ENCODE measurements at places on chromosomes 2 and 18. TPM values are rescaled to one million over a fixed set of nuclear protein-coding genes. Genes with fewer than 3 reads are reported as not detected.

CNGA3 gene
- 0.13 TPM for total RNA-seq

NT5C1B gene
- not detected for total RNA-seq

C2orf72 gene
- 0.25 TPM for total RNA-seq

MRPL33 gene
- 71.4 TPM for total RNA-seq

SEPTIN10 gene
- 146 TPM for total RNA-seq

KRTCAP3 gene
- total RNA-seq, result 0.13 TPM

POTEJ gene
- not detected for total RNA-seq

ABCB11 gene
- total RNA-seq, result not detected

SETBP1 gene
- total RNA-seq, result 2.6 TPM

Measured in aortic smooth muscle cell (primary cell).